Effector CD4-positive, alpha-beta T cell (primary cell): ENCODE measurements at places on chromosomes 7 and 10.

- no peak for DNase-seq
These were observed 31.4 kb upstream of the PLXNA4 start for GRCh38 chr7:132607656-132608055.

GRCh38 chr7:116859323-116859722, 3.1 kb upstream of the CAPZA2 start:
- no peak for DNase-seq

DNA sequence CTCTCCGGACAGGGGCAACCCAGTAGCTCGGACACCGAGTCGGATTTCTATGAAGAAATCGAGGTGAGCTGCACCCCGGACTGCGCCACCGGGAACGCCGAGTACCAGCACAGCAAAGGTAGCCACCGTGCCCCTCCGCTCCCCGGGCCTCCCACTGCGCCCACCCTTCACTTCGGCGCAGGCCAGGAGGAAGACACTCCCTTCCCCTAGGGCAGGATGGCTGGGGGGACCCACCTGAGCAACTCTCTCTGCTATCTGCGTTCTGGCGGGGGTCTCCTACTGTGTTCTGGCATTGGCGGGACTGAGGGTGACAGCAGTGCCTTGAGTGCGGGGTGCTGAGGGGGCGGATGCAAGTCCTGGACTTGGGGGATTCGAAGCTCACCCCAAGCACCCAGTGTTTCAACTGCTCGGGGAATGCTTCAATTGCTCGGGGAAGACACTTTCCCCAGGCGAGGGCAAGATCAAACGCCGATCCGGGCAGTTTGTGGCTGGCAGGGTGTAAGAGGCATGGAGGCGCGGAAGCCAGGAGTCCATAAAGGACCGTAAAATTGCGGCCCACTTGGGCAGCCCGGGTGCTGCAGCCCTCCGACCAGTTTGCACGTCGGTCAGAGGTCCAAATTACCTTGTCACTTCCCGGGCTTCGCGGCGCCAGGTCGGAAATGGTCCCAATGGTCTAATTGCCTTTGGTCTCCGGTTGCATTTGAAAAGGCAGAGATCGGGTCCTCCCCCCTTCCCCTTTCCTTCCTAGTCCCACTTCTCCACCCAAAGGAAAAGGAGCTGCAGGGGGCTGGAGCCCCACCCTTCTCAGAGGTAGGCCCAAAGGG, 950 bp downstream of the EVX1 start:
- DNase-seq, result no peak

- no peak for DNase-seq
These were observed 134.9 kb upstream of the ANK3 start for GRCh38 chr10:60524541-60524940.

DNA sequence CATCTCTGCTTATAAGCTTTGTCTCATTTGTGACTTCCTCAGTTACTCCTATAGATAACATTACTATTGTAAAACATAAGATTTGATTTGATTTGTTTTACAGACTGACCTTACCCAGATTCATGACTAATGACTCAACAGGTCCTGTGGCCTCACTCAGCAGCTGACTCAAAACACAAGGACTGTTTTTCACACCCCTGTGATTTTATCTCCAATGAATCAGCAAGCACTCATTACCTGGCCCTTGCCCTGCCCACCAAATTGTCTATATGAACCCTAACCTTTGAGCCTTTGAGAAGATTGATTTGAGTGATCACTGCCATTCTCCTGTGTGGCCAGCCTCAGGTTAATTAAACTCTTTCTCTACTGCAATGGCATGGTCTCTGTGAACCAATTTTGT, 1064.6 kb upstream of the LRRTM3 start:
- no peak for DNase-seq

DNA sequence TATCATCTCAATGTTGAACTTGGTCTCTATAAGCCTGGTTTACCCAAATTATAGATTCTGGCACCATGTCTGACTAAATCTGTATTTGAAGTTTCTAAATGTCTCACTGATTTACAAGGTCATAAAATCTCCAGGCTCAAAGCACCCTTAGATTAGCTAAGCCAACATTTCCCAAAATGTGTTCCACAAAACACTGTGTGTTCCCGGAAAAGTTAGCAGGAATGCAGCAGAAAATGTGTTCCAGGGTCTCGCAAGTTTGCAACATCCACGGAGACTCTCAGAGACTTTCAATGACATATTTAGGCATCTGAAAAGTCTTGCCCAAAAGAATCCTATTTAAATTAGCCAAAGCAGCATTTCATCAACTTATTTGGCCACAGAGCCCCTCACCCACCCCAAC, 91.9 kb downstream of the SORBS1 start:
- no peak for DNase-seq

DNA sequence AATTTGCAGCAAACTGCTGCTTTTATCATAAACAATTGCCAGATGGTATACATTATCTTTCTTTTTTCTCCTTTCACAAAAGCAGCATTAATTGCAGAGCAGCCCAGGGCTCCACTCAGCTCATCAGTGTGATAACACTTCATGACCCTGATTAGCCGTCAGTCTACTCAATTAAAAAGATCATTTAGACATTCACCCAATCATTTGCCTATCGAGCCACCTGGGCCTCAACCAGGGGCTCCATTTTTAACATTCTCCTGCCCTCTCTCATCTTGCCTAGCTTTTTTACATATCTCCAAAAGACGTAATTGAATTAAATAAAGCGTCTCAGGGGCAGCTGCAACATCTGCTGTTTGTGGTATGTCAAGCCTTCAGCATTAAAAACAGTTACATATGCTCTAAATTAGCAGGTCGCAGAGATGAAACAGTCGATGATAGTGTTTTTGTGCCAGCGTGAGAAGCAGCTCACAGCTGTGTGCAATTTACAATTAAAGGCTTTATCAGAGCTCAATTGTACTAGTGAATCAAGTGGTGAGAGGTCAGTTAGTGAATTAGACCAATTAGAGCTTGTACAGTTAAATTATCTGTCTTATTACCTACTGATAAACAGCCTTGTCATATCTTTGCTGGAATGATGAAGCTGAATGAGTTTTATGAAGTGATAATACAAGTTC, 522.5 kb downstream of the ETV1 start:
- no peak for DNase-seq

DNA sequence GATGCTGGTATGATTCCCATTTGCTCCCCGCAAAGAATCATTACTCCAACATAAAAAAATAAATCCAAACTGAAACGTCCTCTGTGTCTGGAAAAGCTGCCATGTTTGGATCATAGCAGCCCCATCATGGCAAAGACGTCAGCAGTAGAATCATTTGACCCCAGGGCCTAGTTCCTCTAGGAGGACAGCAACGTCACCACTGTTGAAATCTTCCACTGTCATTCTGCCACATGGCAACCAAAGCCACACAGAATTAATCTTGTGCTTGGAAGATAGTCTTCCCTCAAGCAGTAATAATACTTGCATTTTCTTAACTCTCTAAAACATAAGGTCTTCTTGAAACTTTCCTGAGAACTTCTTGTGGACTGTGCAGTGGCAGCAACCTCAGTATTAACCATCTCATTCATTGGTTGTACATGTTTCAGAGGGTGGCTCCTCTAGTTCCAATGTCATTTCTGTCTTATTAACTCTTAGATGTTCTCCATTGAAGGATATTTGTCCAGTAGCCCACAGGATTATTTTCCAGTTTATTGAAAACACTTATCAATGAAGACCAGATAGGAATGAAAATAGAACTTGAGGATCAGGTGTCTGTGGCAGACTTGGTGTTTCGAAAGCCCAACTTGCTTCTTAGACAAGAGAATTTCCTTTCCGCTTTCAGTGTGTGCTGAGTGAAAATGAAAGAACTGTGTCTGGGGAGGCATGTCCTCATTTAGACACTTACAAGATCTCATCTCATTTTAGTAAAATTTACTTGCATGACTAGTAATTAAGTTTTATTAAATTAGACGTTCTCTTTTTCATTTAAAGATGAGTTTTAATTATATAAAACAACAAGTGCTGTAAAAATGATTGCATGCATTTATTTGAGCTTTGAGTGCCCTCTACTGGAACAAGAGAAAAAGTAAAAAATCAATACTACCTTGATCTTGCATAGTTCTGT, 28.9 kb upstream of the INHBA start:
- DNase-seq, result no peak

DNA sequence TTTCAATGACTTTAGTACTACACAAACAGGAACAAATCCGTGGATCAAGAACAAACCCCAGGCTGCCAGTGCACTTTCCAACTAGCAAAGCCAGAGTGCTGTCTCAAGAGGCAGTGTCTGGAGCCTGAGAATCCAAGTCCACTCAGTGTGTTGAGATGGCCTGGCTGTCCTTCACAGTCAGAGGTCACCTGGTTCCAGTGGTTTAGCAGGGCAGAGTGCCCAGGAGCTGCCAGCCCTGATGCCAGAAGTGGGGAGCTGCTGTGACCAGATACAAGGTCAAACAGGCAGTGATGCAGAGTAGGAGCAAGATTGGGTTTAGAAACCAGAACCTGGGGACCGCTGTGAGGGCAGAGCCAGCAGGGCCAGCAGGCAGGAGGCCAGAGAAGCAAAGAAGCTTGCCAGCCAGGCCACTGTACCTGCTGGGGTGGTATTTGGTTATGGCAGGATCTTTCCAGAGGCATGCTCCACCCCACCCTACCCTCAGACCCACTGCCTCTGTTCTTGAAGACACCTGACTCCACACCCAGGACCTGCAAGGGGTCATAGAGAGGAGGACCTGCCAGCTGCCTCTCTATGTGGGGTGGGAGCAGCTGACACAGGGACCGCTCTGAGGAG, 35.6 kb upstream of the C10orf90 start:
- DNase-seq, result no peak
